ENCODE measurements at places on chromosomes 3 and 15. TPM values are rescaled to one million over a fixed set of nuclear protein-coding genes. Genes with fewer than 3 reads are reported as not detected.

GABRA5 gene
- total RNA-seq: not detected

STX19 gene
- not detected for total RNA-seq

GRCh38 chr3:100463646-100464155 lies 28.7 kb upstream of the TMEM45A start:
- DNase-seq: no peak

TMPRSS7 gene
- not detected for total RNA-seq

CCR5 gene
- not detected for total RNA-seq

RETNLB gene
- total RNA-seq: not detected

DNA sequence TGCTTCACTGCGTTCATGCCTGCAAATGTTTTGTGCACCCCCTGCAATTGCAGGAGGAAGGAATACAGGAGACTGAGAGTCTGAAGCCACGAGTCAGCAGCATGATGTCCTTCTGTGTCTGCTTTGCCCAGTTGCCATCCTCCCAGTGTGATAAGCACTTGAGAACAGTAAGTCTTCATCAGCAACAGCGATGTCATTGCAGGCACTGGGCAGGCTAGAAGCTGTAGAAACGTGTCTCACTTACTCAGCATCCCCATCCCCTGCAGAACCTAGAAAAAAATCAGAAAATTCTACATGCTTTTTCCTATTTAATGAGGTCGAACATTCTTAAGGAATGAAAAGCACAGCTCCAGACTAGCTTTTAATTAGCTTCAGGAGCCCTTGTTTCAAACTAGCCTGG lies 156.5 kb upstream of the LPP start:
- DNase-seq: no peak

DNA sequence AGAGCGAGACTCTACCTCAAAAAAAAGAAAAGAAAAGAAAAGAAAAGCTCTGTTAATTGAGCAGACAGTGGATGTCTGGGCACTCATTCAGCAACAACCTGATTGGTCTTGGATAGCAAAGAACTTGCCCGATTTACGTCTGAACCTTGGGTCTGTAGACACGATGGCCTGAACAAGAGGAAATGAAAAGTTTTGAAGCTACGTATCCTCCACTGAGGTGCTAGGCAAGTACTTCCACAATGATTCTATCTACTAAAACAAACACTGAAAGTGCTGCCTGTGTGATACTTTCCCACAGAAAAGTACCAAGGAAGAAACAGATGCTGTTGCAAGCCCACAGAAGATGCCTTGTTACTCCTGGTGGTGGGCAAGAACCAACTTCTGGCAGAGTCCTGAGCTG lies 21.8 kb upstream of the MUSTN1 start:
- DNase-seq: no peak

DNA sequence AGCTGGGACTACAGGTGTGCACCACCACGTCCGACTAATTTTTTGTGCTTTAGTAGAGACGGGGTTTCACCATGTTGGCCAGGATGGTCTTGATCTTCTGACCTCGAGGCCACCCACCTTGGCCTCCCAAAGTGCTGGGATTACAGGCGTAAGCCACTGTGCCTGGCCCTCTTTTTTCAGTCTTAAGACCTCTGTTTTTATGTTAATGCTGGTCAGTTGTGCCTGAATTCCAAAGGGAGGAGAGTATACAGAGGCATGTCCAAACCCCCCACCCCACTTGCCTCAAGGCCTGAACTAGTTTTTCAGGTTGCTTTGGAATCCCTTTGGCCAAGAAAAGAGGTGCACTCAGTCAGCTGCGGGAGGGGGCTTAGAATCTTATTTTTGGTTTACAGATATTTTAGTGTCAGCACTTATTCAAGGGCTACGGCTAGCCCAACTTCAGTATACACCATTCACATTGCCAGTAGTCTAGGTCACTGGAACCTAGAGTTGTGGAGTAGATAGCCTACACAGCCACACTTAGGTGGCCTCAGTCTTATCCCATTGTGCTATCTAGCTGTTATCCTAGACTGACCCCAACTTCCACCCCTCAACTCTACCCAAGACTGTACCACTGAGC lies 128.0 kb upstream of the TPM1 start:
- no peak for DNase-seq

DNA sequence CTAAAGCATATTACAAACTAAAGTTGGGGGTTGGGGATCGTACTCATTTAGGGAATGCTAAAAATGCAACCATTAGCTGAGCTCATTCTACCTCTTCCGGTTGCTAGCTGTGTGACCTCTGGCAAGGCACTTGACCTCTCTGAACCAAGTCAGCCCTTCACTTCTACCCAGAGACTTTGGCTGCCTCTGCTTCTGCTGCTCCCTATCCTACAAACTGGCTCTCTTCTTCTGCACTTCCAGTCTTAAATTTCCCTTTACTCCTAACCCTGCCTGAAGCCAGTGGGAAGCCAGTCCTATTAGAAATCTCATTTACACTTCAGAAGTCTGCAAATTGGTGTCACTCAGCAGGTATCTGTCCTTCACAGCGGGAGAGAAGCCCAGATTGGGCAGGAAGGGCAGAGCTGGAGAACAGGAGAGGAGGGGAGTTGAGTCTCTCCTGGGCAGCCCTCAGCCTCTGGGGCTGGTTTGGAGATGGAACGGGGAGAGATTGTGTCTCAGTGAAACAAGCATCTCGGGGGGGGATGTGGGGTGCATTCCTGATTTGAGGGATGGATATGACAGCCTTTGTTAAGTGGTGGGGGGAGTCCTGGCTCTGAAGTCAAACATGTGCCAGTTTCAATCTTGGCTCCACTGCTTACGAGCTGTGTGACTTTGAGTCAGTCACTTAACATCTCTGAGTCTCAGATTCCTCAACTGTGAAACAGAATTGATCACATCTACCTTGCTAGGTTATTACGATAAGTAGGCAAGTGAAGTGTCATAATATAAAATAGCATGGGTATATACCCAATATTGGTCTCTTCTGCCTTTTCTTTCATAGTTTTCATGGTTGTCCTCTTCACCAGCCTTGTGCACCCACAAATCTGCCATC lies 7.8 kb upstream of the AEN start:
- no peak for DNase-seq

DNA sequence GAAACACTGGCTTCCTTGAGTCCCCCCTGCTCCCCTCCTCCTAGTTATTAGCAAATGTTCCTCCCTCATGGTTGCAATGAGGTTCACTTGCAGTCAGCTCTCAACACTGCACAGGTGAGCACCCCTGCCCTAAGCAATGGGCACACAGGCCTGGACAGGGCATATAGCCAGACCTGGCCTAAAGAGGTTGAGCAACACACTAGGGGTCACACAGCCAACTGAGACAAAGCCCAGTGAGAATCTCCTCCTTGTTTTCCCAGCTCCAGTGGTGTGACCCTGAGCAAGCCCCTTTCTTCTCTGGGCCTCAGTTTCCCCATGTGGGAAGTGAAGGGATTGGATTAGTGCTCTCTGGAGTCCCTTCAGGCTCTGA lies 49.9 kb downstream of the ATP2B2 start:
- DNase-seq: no peak

DNAH12 gene
- 0.04 TPM for total RNA-seq

LEKR1 gene
- 0.32 TPM for total RNA-seq

DNA sequence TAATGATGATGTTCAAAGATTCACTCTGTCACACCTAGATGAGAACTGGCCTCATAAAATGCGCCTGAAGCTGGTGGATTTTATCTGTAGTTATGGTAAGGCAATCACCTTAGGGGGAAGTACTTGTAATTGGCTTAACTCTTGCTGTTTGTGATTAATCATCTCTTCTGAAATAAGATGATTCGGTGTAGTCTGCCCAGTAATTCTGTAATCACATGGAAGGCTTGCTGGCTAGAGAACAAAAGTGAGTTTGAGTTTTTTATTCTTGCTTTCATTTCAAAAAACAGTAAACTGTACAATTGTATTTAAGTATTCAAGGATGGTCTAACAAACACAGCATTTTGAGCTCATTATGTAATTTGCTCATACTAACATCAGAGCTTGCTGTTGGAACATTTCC lies 72.1 kb downstream of the OTOL1 start:
- no peak for DNase-seq

GRK7 gene
- not detected for total RNA-seq

- DNase-seq: no peak
Observed at GRCh38 chr15:73927003-73927475, 777 bp downstream of the LOXL1 start.

DNA sequence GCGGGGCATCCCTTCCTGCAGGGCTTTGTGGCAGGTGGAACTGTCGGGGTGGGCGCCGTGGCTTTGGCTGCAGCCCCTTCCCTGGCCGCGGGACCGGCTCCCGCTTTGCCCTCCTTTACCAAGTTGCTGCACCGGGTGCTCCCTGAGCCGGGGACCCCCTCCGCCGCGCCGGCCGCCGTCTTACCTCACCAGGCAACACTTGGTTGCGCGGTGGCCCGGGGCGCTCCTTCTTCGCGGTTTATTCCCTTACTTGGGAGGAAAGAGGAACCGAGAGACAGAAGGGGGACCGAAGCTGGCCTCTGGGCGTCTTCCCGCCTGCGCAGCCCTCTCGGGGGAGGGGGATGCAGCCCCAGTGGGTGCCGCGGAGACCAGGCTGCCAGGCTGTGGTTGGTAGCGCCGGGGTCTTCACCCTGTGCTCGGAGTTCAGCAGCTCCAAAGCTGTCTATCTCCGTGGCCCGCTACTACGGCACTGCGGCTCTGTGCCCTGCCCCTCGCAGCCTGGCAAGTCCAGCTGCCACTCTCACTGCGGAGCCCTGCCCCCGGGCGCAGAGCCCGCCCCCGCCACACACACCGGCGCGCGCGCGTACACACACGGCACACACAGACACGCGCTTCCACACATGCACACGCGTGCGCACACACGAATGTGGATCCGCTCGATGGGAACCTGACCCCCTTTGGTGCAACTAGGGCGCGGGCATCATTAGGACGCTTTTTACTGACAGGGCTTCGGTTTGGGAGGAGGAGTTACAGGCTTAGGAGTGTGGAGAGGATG lies at the start of gene DGKG:
DGKG (minus strand) TSS at position 473 of the 775 bp plus-strand sequence. CDS start 41,775 bp downstream, outside the sequence.
- no peak for DNase-seq

PPP1R14D gene
- not detected for total RNA-seq

TRIM71 gene
- total RNA-seq: not detected

RTP1 gene
- not detected for total RNA-seq

TNIK gene
- 36.0 TPM for total RNA-seq

GRCh38 chr3:46624975-46625490 lies 12.7 kb downstream of the FAM240A start:
- no peak for DNase-seq

- DNase-seq: no peak
Observed at GRCh38 chr15:87200149-87200548, 1056.4 kb downstream of the NTRK3 start.

- peak; percentile 98 for DNase-seq
Observed at GRCh38 chr15:52483707-52484106, 45.0 kb downstream of the MYO5A start.

GRCh38 chr15:90677807-90678790 lies 39.0 kb upstream of the BLM start:
- DNase-seq: no peak

DNA sequence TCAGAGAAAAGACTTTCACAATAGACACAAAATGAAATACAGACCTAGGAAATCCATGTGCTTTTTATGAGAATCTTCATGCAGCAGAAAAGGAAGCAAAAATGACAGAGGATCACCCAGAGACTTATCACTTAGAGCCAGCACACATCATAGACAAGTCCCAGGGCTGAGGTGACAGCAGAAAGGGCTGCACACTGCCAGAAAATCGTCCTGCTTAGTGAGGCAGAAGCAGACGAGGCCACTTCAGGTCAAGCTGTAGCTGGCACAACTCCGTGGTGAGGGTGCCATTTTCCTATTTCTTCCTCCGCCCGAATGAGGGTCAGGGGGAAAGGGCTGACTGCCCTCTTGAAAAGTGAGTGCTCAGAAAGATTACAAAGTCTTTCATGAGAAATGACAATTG lies 95.9 kb upstream of the TNIK start:
- DNase-seq: no peak

DNA sequence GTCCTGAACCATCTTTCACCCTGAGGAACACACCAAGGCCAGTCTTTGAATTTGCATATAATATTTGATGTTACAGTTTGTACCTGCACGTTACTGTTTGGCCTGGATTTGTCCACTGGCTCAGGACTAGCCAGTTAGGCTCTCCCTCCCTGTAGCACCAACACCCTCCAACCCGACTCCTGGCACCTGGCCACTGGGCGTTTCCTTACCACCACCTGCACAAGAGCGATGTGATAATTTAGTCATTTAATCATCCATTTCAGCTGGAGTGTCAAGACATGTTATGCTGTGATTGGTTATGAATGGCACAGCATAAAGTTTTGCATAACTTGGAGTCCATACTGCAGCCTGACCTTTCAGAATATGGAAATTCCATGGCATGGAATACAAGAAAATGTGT lies 242.4 kb downstream of the KCNMB2 start:
- DNase-seq: no peak

DNA sequence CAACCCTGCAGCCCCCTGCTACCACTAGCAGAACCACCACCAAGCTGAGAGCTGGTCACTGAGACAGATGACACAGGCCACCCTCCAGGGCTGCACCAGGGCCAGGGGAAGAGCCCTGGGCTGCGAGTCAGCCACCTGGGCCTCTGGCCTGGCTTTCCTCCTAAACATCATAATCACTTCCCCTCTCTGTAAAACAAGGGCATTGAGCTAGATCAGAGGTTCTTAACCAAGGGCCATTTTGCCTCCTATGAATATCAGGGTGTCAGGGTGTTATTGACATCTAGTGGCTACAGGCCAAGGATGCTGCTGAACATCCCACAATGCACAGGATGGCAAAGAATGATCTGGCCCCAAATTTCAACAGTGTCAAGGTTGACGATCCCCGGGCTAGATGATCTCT lies 25.2 kb downstream of the TLE3 start:
- DNase-seq: no peak

GRCh38 chr15:88623061-88623460 lies 1.9 kb downstream of the AEN start:
- DNase-seq: no peak

- DNase-seq: no peak
Observed at GRCh38 chr3:12545473-12545791, at the start of gene MKRN2OS. MKRN2OS (minus strand) TSS chr3:12545499; CDS start chr3:12545464, 35 bp downstream.

NTRK3 gene
- total RNA-seq: not detected

GRCh38 chr3:127422663-127423375 lies 135.0 kb upstream of the PRR20G start:
- no peak for DNase-seq

CFAP161 gene
- total RNA-seq: 0.78 TPM

GRCh38 chr15:91824256-91824655 lies 29.3 kb upstream of the SLCO3A1 start:
- DNase-seq: no peak

GRCh38 chr3:160097478-160097877 lies 108.8 kb downstream of the IL12A start:
- DNase-seq: no peak

DNA sequence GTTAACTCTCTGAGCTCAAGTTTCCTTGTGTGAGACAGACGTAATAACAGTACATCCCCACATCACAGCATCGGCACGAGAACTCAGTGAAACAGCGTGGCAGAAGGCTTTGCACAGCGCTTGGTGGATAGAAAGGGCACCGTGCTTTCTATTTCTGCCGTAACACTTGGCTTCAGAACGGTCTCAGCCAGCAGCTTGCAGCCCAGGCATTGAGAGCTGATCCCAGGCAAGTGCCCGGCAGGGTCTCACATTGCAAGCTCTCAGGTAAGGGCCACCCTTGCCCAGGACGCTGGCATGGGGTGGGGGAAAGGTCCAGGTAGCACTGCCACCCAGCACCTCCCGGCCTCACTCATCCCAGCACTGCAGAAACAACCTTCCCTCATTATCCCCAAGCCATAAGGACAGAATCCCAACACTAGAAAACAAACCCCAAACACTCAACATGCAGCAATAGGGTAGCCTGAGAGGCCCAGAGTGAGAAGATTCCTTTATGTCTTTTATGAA lies 70.5 kb upstream of the ITGA11 start:
- no peak for DNase-seq

All from pulmonary artery endothelial cell (primary cell).